ENCODE measurements at places on chromosomes 2 and 18.
A peak's percentile ranks its signal among the peaks of the same experiment; 100 is the strongest.

DNA sequence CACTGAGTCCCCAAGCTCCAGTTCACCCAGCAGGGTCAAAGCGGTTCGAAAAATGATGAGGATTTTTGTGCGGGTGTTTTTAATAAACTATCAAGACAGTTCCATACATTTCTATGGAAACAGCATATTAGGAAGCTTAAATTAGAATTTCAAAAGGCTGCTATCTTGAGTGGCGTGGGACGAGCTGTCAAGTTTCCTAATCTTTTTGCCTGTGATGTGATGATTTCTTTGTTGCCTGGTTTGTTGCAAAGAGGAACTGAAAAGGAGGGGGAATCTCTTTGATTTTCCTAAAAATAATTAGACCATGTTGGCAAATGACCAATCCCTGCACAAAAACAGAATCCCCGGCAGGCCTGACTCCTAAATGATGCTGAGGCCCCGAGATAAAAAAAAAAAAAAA, 66.1 kb upstream of the ATG16L1 start:
- no peak for DNase-seq
- no peak overlapping the region for H3K27ac ChIP-seq
- no peaks in the 10 kb centered on the region for H3K27me3 ChIP-seq
- no peaks in the 10 kb centered on the region for H3K4me1 ChIP-seq

DNA sequence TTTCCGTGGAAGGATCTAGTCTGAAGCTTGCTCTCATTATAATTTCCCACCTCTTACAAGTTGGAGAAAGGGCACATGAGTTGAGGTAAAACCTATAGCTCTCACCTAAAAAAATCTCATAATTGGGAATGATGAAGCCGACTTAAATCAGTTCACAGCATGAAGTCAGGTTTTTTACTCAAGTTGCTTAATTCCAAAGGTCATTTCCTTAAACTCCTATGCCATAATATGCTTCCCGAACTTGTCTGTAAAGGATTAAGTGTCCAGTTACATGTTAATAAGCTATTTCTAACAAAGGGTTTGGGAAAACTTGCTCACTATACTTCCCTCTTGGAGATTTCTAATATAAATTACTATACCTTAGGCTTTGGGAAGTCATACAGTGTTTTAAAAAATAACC, 481.2 kb downstream of the NUP35 start:
- no peak overlapping the region for H3K4me3 ChIP-seq
- no peaks in the 10 kb centered on the region for H3K36me3 ChIP-seq
- H3K4me1 ChIP-seq = no peaks in the 10 kb centered on the region
- no peak overlapping the region for H3K27ac ChIP-seq
- DNase-seq = no peak

- H3K4me3 ChIP-seq = no peak overlapping the region
- H3K4me1 ChIP-seq = no peaks in the 10 kb centered on the region
- no peak for DNase-seq
- no peaks in the 10 kb centered on the region for H3K36me3 ChIP-seq
- H3K27ac ChIP-seq = no peak overlapping the region
Measured at GRCh38 chr18:7232218-7232617, 1.3 kb downstream of the LRRC30 start.

DNA sequence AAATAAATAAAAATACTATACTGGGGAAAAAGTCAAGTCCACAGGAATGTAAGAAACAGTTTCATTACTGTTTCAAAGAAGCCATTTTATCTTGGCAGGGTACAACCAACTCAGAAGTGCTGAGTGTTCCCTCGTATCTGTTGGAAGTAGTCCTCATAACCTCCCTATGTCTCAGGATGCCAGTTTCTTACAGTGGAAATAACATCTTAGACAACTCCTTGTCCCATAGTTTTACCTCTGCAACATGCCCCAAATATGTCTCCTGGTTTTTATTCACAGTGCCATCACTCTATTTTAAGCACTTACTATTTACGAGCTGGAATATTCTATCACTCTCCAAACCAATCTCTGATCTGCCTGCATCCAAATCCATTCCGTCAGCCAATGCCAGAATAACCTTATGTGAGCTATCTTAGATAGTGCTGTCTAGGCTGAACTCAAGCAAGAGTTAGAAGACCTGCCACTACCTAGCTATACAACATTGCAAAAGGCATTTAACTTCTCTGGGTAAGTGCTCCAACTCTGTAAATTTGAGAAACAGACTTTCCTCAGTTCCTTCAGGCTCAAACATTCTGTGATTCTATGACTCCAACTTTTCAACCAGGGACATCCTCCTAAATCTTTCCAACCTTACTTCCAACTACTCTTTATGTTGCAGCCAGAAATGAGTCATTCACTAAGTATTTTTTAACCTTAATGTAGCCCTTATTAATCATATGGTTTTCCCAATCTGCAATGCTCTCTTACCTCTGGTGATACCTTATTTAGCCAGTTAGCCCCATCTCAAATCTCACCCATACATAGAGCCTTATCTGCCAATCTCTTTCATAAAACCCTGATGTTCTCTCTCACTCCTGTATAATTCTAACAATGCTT, 66.7 kb downstream of the RTN4 start:
- peaks cover 80% of the 10 kb centered on the region for H3K4me1 ChIP-seq
- H3K36me3 ChIP-seq = no peaks in the 10 kb centered on the region
- no peak for DNase-seq
- H3K27me3 ChIP-seq = no peaks in the 10 kb centered on the region
- no peak overlapping the region for H3K27ac ChIP-seq

DNA sequence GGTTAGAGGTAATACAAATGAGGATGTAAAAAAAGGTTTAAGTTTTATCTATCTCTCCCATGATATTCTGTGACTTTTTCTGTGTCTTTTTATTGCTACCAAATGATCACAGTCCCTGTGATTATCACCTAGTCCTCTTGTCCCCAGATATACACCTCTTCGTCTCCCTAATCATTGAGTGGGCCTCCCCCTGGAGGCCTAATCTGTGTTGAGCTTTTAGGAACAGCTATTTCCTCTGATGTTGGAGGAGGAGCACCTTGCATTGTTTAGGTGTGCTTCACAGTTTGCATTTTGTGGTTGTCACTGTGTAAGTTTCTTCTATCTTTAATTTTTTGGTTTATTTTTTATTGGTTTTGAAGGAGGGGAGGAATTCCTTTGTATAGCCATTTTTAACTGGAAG, 33.3 kb downstream of the CCDC85A start:
- H3K4me3 ChIP-seq = no peak overlapping the region
- no peaks in the 10 kb centered on the region for H3K4me1 ChIP-seq
- DNase-seq = no peak
- H3K27me3 ChIP-seq = no peaks in the 10 kb centered on the region
- H3K36me3 ChIP-seq = no peaks in the 10 kb centered on the region

DNA sequence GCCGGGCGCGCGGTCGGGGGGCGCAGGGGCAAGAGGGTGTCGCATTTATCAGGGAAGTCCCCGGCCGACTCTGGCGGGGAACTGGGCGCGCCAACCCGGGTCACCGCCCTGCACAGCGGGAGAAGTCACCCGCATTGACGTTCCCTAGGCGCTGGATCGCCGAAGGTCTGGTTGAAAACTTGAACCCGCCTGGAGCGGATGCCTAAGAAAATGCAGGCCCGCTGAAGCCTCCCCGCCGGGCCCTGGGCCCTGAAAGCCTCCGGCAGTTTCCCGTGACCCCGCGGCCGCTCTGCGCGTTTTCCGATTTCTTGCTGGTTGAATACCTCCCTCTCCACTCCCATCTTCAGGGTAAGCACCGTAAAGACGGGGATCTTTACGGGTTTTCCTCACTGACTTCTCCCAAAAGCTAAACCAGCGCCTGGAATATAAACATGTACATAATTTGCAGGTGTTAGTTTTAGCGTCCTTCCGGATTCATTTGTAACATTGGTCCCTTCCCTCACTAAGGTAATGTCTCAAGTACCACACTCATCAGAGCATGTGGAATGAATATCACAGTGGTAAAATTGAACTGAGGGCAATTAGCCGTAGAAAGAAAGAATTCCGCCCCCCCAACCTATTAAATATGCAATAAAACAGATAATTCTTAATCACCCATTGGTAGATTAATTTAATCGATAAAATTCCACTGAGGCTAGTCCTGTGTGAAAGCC, 675 bp upstream of the SPIRE1 start:
- no peaks in the 10 kb centered on the region for H3K36me3 ChIP-seq
- no peaks in the 10 kb centered on the region for H3K27me3 ChIP-seq
- DNase-seq = no peak
- H3K4me3 ChIP-seq = peak overlapping the region; percentile 88

- H3K4me3 ChIP-seq = no peak overlapping the region
- H3K27me3 ChIP-seq = no peaks in the 10 kb centered on the region
- no peak for DNase-seq
- H3K27ac ChIP-seq = peak overlapping the region; percentile 39
- peaks cover 67% of the 10 kb centered on the region for H3K4me1 ChIP-seq
Measured at GRCh38 chr2:24915175-24915574, 4.9 kb downstream of the ADCY3 start.

- H3K27ac ChIP-seq = no peak overlapping the region
- no peaks in the 10 kb centered on the region for H3K27me3 ChIP-seq
- H3K4me1 ChIP-seq = no peaks in the 10 kb centered on the region
- peak; percentile 64 for DNase-seq
- no peaks in the 10 kb centered on the region for H3K36me3 ChIP-seq
- H3K4me3 ChIP-seq = no peak overlapping the region
Measured at GRCh38 chr2:71517851-71518250, 64.5 kb downstream of the DYSF start.

DNA sequence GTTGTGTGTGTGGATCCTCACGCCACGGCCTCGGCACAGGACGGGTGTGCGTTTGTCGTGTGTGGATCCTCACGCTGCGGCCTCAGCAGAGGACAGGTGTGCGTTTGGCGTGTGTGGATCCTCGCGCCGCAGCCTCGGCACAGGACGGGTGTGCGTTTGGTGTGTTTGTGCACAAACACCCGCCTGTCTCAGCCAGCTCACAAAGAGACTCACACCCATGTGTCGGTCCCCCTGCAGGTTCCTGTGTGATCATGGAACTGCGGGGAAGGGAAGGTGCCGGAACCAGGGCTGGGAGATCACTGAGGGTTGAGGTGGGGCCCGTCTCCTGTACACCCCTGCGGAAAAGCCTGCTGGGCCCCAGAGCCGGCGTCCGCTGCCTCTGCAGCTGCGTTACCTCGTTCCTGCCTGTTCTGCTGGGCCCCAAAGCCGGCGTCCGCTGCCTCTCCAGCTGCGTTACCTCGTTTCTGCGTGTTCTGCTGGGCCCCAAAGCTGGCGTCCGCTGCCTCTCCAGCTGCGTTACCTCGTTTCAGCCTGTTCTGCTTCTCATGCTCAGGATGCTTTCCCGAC, 53.6 kb downstream of the CTDP1 start:
- H3K4me3 ChIP-seq = no peak overlapping the region
- DNase-seq = no peak
- no peaks in the 10 kb centered on the region for H3K27me3 ChIP-seq
- peaks cover 4% of the 10 kb centered on the region for H3K36me3 ChIP-seq
- no peaks in the 10 kb centered on the region for H3K4me1 ChIP-seq
- no peak overlapping the region for H3K27ac ChIP-seq

DNA sequence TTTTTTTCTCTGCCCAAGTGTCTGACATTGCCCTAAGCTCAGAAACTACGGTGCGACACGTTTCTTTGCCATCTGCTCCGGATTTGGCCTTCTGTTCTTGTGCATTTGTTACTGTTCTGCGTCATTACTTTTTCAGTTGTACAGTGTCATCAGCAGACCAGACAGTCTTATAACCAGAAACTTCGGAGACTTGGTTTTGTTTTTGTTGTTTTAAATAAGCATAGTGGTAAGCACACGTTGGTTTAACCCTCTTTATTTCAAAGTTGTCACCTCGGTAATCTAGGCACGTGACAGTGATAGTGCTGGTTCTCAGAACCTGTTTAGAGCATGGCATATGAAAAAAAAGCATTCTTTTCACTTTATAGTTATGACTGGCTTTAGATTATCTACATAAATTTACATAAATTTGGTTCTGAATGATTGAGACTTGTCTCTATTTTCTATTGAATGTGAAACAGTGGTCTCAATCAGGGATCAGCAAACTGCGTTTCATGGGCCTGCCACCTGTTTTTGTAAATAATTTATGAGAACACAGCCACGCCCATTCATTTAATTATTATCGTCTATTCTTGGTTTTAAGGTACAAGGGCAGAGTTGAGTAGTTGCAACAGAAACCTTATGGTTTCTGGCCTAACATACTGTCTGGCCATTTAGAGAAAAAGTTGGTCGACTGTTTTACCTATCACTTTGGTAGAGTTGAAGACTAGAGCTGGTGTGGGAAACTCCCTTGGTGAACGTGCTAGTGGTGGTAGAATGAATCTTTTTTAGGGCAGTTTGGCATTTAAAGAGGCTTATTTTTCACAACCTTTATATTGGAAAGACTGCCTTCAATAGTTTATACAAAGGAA, 106.5 kb downstream of the ZNF532 start:
- peaks cover 7% of the 10 kb centered on the region for H3K36me3 ChIP-seq
- no peaks in the 10 kb centered on the region for H3K27me3 ChIP-seq
- no peak overlapping the region for H3K27ac ChIP-seq
- DNase-seq = no peak
- H3K4me1 ChIP-seq = peaks cover 26% of the 10 kb centered on the region

DNA sequence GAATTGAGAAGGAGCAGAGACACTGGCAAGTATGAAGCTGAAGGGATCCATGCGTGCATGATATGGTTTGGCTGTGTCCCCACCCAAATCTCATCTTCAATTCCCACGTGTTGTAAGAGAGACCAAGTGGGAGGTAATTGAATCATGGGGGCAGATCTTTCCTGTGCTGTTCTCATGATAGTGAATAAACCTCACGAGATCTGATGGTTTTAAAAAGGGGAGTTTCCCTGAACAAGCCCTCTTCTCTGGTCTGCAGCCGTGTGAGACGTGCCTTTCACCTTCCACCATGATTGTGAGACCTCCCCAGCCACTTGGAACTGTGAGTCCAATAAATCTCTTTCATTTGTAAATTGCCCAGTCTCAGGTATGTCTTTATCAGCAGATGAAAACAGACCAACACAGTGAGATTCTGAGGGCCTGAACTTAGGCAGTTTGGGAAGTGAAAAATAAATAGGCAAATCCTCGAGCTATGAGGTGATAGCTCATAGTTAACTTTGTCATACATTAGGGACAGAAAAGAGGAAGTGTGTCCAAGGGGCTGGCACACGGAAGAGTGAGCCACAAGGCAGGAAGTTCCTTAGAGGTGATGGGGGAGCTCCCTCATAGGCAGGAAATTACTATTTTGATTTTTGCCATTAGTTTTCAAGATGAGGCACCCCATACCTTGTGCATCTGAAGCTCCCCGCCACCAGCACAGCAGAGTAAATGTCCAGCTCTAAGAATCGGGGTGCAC, 658.8 kb upstream of the ID2 start:
- H3K4me3 ChIP-seq = no peak overlapping the region
- H3K36me3 ChIP-seq = no peaks in the 10 kb centered on the region
- no peaks in the 10 kb centered on the region for H3K27me3 ChIP-seq
- H3K27ac ChIP-seq = no peak overlapping the region

GRCh38 chr2:64524604-64525316, 632 bp downstream of the AFTPH start:
- no peak for DNase-seq
- H3K4me3 ChIP-seq = peak overlapping the region; percentile 87
- no peaks in the 10 kb centered on the region for H3K36me3 ChIP-seq
- H3K27me3 ChIP-seq = no peaks in the 10 kb centered on the region

- H3K4me3 ChIP-seq = no peak overlapping the region
- peaks cover 55% of the 10 kb centered on the region for H3K4me1 ChIP-seq
- no peaks in the 10 kb centered on the region for H3K27me3 ChIP-seq
Measured at GRCh38 chr2:11532416-11533055, 1.3 kb upstream of the GREB1 start.
